Stimulated activated CD4-positive, alpha-beta T cell treated with anti-CD3 and anti-CD28 coated beads, Interleukin-1b, Interleukin-23, amount 100 ng/mL, for 1 hour (primary cell): ENCODE measurements at places on chromosomes 6 and 20.

DNA sequence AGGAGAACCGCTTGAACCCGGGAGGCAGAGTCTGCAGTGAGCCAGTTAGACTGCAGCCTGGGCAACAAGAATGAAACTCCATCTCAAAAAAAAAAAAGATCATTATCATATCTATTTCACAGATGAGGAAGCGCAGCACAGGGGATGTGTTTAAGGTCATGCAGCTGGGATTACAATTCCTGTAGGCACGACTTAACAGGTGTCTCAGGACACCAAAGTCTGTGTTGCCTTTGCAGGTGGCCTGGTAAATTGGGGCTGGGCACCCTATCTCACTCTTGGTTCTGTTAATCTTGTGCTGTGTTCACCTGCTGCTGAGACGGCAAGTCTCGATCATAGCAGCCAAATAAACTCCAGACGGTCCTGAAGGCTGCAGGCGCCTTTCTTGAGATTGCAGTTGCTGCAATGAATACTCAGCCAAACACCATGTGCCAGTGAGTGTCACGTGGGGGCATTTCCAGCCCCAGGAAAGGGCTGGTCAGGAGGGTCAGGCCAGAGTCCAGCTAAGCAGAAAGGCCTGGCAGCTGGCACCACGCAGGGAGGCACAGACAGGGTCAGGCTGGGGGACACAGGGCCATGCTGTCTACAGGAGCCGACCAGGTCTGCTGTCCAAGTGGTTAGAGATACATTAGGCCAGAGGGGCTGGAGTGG lies 55.8 kb downstream of the FGD2 start:
- DNase-seq, result no peak

- DNase-seq, result no peak
Measured at GRCh38 chr6:8499540-8499939, 64.2 kb upstream of the SLC35B3 start.

DNA sequence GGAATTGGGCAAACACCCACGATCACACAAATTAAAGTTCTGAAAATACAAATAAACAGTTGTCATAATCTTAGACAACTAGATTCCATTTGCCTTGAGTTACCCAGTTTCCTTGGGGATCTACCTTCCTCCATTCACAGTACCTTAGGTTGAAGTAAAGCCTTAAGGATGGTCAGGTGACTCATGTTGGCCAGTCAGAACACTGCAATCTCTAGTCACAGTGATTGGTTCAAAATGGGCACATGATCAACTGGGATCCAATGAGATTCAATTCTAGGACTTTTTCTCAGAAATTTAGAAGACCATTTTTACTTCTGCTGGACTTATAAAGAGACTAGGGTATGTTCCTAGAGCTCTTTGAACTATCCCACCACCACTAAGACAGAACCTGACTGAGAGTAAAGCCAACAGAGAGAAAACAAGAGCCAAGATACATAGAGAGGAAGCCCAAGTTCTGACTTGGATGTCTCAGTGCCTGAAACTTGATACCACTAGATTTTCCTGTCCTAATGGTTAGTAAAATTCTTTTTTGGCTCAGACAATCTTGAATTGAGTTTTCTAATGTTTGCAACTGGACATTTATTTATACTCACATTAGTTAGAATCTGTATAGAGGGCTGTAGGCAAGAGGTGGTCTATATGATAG lies 8.6 kb upstream of the CLIC5 start:
- DNase-seq, result no peak

DNA sequence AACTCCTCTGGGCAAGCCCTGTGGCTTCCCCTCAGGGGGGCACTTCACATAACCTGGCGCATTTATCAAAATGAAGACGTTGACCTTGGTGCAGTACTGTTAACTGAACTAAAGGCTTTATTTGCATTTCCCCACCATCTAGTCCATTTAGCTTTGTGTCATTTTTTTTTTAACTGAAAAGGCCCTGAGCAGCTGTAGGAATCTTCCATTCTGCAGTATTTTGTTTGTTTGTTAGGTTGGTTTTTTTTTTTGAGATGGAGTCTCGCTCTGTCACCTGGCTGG lies 10.7 kb downstream of the TMEM181 start:
- DNase-seq, result no peak

- no peak for DNase-seq
Measured at GRCh38 chr6:160766989-160767646, 65.1 kb downstream of the PLG start.
